CD4-positive, alpha-beta T cell treated with Interleukin-4 for 1 hour (primary cell): ENCODE measurements at places on chromosomes 6 and 20.

GRCh38 chr20:46025376-46025783, 3.6 kb upstream of the SLC12A5 start:
- DNase-seq: no peak

- no peak for DNase-seq
Measured at GRCh38 chr6:45466686-45467085, 89.0 kb upstream of the SUPT3H start.

GRCh38 chr6:14224359-14225103, 107.0 kb downstream of the CD83 start:
- no peak for DNase-seq

- DNase-seq: no peak
Measured at GRCh38 chr20:51429144-51429482, 113.4 kb downstream of the NFATC2 start.

GRCh38 chr6:127383988-127384387, 40.6 kb upstream of the ECHDC1 start:
- no peak for DNase-seq

DNA sequence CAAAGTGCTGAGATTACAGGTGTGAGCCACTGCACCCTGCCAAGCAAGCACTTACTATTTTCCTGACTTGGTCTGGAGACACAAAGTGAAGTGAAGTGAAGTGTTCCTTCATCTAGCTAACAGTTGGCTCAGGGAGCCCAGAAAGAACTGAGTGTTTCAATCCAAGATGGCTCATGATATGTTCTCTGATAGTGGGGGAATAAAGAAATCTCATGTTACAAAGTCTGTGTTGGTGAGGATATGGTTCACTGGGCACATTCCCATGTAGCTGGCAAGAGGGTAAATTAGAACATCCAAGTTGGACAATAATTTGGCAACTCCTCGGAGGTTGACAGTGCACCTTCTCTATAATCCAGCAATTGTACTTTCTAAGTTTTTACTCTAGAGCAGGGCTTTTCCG, 5.0 kb upstream of the ITPR3 start:
- no peak for DNase-seq

- peak; percentile 93 for DNase-seq
Measured at GRCh38 chr20:32972181-32973076, 31.8 kb downstream of the SUN5 start.

DNA sequence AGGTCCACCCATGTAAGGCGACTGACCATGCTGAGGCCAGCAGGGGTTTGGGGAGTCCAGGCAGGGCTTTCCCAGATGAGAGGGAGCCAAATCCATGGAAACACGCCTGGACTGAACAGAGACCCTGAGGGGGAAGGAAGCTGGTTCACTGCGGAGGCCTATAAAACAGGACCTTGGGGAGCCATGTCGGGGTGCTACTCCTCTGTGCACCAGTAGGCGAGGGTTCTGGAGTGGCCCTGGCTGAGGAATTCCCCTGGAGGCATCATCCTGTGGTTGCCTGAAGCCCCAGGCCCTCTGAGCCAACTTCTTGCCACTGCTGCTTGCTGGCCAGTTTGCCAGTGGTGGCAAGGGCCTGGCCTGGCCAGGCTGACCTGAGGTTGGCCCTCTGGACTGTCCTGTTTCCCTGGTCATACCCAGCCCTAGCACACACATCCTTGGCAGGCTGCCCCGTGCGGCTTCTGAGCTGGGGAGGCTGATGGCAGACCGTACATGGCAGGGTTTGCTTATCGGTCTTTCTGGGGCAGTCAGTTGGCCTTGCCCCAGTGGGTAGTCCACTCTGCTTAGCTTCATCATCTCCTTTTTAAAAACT, 2.2 kb upstream of the LRRN4 start:
- DNase-seq: no peak

- DNase-seq: no peak
Measured at GRCh38 chr6:156309017-156309416, 468.2 kb upstream of the ARID1B start.

DNA sequence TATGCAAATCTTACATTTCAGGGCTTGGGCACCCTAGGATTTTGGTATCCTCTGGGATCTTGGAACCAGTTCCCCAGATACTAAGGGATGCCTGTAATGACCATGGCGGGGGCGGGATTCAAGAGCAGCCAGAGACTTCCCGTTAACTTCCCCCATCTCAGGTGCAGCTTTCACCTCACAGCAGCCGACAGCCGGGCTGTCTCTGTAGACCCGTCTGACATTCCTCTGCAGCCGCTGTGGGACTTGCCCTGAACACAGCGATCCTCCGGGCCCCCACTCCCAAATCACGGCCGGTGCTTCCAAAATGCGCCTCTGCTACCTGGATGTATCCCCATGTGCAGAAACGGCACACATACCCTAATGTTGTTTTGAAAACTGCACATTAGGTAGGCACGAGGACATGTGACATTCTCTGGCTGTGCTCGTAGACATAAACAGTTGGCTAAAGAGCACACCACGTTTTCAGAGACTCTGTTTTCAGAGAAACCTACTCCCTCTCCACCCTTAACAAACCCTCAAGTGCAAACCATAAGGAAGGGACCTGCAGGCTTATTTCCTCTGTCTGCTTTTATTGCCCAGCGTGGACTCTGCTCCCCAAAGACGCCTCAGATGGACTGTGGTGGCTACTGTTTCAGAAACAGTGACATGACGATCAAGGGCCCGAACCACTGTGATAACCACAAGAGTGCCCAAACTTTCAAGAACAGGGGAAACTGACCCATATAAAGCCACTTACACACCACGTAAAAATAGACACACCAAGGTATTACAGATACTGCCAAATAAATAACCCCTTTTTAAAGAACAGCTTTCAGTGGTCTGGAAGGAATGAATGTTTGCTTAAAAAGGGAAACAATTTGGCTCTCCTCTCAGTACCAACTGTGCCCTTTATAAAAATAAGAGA, 72.9 kb upstream of the FOXC1 start:
- no peak for DNase-seq

DNA sequence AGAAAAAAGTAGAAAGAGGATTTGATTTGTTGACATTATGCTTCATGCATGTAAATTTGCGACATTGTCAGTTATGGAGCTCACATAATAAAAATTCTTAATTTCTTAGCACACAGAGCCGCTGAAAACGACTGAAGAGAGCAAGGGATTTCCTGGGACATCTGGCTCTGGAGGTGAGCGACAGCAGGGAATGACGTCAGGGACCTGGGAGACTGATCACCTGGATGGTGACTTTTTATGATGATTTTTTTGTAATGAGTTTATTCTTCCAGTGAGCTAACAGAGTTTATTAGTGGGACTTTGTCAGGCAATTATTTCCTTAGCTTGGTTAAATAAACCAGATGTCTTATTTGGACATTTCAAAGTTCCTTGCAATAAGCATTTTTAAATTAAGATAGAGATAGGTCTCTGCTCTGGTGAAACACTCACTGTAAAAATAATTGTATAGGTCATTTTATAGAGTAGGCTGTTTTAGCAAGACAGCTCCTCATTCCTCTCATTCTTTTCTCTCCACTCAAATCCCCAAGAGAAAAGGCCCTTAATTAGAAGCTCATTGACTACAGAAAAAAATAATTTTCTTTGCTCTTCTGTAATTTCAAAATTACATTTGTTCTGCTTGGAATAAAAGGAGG, 19.4 kb downstream of the TMEM200A start:
- DNase-seq: no peak

- no peak for DNase-seq
Measured at GRCh38 chr6:36493319-36493718, 50.5 kb downstream of the KCTD20 start.

DNA sequence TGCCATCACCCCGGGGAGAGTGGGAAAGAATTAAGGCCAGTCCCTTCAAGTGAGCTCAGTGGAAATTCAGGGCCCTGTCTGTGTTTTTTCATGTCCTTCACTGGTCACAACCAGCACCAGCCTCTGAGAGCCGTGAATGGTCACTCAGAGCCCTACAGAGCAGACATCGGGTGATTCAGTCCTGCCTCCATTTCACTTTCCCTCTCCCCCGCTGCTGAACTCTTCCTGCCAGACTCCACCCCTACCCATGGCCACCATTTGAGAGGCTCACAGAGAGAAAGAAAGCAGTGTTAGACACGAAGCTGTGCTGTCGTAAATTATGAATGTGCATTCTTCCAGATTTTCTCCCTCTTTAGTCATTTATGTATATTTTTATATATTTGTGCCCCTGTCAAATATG, 5.4 kb downstream of the R3HDML start:
- DNase-seq: no peak

DNA sequence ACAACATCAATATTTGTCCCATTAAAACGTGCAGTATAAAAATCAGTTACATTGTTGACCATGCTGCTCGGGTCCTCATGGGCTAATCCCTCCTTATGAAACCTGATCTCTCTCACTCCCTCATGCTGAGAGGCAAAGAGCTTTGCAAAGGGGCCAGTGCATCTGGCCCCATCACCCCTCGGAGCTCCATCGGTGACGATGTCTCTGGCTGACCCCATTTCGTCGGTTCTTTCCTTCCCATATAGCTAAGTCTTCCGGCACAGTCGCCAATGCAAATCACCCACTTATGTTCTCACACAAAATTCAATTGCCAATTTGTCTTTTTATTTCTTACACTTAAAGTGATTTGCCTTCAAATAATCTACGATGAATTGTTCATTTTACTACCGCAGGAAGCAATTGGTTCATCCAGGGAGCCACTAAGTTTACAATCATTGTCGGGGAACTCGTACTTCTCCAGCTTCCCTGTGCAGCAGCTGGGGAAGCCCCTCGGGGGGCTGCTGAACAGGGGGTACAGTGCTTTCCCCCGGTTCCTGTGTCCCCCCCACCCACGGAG, 199.8 kb upstream of the CDH4 start:
- no peak for DNase-seq

DNA sequence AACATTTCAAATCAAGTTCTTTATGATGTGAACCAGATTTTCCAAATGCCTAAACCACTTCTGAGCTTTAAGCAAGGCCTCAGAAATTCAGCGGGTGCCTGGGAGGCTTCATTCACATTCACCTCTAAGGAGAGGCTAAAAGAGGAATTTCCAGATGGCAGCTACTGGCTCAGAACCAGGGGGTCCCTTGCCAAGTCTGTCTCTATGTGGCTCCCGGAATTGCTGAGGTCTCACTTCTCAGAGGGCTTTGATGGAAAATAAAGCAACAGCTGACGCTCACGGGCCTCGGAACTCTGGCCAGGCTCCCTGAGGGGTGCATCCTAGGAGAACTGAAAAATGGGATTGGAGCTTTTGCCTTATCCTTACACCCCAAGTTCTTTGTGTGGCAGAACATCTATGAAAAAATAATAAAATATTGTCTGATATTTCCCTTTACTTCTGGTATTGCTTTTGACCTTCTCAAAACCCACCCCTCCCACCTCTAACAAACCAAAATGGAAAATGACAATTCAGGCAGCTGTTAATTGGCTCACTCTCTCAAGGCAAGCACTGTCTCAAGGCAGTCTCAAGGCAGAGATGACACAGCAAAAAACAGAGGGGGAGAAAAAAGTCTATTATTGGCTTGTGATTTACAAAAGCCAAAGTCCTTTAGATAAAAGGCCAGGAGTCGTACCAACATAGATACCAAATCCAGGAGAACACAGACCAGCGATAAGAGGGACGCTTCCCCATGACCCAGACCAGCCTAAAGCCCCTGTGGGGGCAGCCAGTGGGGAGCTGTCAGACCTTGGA, 21.8 kb upstream of the LRRN4 start:
- no peak for DNase-seq

- DNase-seq: no peak
Measured at GRCh38 chr20:36490191-36490590, 51.1 kb upstream of the MYL9 start.

DNA sequence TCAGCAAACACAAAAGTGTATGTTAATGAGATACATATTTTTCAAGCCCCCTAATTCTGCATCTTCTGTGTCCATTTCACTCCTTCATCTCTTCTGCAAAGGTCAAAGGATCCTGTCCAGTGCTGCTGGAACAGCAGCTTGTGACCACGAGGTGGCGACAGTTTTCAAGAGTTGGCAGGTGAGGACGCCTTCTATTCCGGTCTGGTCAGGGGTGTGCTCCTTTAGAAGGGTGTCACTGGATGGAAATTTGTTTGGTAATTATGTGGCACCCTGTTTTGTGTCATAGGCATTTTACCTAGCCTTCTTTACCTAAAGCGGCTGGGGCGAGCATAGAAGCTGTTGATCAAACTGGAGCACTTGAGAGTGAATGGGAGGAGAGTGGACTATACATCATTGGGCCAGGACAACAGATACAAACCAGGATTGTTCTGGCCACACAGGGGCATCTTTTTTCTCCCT, 32.9 kb upstream of the ERVFRD-1 start:
- peak; percentile 77 for DNase-seq

DNA sequence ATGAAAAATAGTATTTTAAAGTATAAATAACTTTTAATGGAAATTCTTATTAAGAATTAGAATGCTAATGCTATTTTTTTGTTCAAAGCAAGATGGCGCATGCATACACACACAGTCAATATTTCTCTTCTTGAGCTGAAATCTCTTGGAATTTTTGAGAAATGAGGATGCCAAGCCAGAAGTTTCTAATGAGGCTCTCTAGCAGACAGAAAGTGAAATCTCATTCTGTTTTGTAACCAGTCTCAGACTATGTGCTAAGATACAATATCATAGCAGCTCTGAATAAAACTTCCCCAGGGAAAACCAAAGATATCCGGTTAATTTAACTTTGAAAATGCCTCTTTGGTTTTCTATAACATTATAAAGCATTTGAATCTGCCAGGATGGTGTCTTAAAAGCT, 97.2 kb upstream of the HDAC2 start:
- DNase-seq: no peak

DNA sequence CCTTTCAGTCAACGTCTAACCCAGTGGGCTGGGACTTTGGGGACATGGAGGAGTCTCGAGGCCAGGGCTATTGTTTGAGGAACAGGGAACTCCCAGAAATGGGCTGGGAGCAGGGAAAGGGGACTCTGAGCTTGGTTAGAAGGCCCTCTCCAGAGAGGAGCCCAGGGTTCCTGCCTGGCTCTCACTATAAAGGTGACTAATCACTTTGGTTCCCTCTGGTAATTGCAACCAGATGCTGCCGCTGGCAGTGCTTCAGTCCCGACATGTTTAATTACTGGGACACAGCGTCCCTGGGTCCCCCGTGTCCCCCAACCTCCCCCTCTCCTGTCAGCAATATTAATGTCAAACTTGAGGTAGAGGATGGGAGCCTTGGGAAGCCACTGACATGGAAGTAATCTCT, 5.0 kb upstream of the GDF5 start:
- DNase-seq: no peak

- no peak for DNase-seq
Measured at GRCh38 chr6:152723398-152723797, 25.7 kb downstream of the MYCT1 start.

DNA sequence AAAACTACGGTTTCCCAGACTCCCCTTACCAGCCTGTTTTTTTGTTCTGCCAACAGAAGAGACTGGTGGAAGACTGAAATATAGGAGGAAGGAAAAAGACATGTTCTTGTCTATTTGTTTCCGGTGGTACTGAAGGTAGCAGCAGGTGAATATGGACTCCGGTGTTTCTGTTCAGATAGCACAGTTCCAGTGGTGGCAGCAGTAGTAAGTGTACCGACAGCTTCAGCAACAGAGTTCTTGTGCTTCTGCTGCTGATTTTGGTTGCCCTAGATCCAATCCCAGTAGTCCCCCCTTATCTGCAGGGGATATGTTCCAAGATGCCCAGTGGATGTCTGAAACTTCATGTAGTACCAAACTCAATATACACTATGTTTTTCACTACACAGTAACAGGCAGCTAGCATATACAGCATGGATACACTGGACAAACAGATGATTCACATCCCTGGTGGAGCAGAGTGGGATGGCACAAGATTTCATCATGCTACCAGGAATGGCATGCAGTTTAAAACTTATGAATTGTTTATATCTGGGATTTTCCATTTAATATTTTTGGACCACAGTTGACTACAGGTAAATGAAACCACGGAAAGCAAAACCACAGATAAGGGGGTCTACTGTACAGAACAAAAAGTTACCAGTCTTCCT, 301.8 kb downstream of the BTBD9 start:
- DNase-seq: no peak
